ENCODE measurements at places on chromosomes 4 and X. TPM values are rescaled to one million over a fixed set of nuclear protein-coding genes. Genes with fewer than 3 reads are reported as not detected.
A peak's percentile ranks its signal among the peaks of the same experiment; 100 is the strongest.

Gene STBD1
- total RNA-seq: 3.6 TPM

DNA sequence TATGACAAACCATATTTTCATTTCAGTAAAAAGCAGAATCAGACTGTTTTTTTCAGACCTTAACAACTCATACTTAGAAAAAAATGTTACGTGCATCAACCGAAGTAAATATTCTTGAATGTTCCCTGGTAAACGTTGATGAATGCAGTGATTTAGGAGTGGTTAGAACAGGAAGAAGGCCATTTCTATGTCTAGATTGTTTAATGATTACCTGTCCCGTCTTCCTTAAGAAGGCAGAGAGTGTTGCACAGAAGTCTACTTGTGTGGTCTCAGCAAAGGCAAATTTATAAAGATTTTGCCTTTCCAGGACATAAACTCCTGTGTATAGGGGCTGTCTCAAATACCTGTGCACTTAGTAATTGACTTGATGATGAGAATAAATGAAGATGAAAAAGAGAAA lies 134.5 kb downstream of the MGST2 start:
- DNase-seq: no peak

DNA sequence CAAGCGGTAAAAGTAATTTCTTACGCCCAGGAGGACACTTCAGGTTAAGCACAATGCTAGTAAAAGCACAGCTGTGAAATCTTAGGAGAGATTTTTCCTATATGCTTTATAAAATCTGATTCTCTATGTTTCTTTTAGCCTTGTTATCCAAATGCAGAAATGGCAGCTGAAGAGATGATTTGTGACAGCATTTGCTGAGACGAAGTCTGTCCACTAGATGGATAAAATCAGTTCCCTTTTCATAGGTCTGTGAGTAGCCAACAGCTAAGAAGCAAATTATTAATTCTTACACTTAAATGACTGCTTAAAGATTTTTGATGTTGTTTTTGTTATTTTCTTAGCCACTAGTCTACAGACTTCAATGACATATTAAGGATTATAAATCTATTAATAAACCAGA lies 5.3 kb downstream of the GPM6A start:
- DNase-seq: no peak

- no peak for DNase-seq
Observed at GRCh38 chrX:119853444-119853843, 681 bp upstream of the UPF3B start.

DNA sequence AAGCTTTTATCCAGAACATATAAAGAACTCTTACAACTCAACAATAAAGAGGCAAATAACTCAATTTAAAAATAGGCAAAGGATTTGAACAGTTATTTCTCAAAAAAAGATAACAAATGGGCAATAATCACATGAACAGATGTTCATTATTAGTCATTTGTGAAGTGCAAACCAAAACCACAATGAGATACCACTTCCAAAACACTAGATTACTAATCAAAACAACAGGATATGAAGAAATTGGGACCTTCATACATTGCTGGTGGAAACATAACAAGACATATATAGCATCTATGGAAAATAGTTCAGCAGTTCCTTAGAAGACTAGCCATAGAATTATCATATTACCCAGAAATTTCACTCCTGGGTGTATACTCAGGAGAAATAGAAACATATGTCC lies 224.6 kb downstream of the FBXO8 start:
- DNase-seq: peak; percentile 47

DNA sequence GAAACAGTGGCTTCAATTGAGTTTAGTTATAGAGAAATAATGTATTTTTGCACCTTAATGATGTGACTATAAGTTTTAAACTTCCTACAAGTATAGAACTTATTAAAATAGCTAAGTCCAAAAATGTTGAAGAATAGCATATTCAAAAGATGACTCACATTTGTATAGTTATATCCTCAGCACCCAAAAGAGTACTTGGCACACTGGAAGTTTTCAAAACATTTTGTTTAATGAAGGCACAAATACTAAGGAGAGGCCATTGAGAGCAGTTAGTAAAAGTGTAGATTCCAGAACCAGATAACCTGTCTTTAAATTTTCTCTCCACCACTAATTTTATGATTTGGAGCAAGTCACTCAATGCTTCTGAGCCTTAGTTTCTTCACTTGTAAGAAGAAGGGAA lies 226.9 kb upstream of the MID1 start:
- peak; percentile 42 for DNase-seq

Gene CSAG3
- not detected for total RNA-seq

DNA sequence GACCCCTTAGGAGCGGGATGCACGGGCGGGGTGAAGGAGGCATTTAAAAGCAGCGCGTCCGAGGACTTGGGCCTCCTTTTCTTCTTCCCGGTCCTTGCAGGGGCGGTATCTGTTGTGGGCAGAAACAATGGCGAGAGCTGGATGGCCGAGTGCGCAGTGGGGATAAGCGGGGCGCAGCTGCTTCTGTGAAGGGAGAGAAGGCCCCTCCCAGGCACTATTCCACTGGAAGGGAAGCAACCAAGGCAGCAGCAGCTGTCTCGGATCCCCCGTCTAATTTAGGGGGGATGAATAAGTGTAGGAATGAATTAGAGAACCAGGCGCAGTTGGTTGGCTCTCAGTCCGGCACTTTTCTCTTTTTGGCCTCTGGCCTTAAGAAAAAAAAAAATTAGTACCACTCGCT lies 995 bp downstream of the SMARCA5 start:
- peak; percentile 57 for DNase-seq

DNA sequence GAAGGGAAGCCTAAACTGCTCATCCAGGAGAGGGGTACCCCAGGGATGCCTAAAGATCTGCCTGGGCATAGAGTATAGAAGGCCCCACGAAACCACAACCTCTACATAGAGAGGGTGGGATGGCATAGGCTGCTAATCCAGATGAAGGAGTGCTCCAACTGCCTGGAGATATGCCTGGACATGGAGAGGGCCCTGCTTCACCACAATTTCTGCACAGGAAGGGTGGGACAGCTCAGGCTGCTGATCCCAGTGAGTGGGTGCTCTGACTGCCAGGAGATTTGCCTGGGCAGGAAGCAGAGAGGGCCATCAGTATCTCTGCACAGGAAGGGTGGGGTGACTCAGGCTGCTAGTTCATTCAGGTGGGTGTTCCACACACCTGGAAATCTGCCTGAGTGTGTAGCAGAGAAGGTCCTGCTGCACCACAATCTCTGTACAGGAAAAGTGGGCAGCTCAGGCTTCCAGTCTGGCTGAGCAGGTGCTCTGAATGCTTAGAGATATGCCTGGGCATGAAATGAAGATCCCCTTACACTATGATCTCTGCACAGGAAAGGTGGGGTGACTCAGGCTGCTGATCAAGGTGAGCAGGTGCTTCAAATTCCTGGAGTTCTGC lies 61.1 kb downstream of the ZNF518B start:
- DNase-seq: no peak

DNA sequence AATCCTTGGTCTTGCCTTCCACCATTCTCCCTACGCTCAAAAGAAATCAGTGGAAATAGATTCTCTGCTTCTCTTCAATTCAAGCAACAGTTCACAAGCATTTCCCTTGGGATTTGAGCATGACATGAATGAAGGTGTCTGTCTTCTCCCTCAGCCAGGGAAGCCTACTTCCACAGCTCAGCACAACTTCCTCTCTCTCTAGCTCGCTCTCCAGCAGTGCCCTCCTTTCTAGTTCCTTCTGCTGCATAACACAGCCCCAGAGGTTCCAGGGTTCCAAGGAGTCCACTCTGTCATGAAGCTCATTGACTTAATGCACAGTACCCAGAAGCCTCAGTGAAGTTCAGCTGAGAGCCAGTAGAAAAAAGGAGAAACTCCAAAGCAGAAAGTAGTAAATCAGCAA lies 81.3 kb downstream of the PLS3 start:
- no peak for DNase-seq

Gene USO1
- total RNA-seq: 124 TPM

GRCh38 chr4:24671849-24672248 lies 87.5 kb upstream of the DHX15 start:
- no peak for DNase-seq

Gene TMEM271
- not detected for total RNA-seq

DNA sequence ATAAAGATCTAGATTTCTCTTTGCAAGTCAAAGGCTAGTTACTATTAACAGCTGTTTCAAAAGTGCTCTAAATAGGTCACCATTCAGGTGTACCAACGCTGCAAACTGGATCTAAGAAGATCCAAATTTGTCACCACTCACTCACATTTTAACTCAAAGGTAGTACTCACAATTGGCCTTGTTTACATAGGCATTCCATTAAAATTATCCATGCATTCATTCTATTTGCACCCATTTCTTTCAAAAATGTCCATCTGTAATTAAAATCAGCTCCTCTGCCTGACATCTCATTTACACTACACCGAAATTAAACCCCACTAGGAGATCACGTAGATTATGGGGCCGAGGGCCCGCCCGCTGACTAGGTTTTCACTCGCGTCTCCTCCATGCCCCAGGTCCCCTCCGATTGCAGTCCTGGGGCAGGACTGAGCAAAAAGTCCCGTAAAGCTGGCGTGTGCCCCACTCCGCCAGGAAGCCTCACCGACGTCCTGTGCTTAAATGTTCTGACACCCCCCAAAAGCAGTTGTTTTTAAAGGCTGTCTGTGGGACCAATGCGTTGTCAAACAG lies 1.3 kb upstream of the ING2 start:
- DNase-seq: no peak

Gene MTNR1A
- not detected for total RNA-seq

Gene EMCN
- total RNA-seq: 0.90 TPM

DNA sequence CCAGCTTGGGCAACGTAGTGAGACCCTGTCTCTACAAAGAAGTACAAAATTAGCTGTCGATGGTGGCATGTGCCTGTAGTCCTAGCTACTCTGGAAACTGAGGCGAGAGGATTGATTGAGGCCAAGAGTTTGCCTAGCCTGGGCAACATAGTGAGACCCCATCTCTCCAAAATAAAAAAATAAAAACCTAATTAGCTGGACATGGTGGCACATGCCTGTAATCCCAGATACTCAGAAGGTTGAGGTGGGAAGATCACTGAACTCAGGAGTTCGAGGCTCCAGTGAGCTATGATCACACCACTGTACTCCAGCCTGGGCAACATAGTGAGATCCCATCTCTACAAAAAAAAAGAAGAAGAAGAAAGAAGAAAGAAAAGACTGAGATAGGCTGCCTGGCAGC lies 17.4 kb downstream of the PLAC1 start:
- no peak for DNase-seq

DNA sequence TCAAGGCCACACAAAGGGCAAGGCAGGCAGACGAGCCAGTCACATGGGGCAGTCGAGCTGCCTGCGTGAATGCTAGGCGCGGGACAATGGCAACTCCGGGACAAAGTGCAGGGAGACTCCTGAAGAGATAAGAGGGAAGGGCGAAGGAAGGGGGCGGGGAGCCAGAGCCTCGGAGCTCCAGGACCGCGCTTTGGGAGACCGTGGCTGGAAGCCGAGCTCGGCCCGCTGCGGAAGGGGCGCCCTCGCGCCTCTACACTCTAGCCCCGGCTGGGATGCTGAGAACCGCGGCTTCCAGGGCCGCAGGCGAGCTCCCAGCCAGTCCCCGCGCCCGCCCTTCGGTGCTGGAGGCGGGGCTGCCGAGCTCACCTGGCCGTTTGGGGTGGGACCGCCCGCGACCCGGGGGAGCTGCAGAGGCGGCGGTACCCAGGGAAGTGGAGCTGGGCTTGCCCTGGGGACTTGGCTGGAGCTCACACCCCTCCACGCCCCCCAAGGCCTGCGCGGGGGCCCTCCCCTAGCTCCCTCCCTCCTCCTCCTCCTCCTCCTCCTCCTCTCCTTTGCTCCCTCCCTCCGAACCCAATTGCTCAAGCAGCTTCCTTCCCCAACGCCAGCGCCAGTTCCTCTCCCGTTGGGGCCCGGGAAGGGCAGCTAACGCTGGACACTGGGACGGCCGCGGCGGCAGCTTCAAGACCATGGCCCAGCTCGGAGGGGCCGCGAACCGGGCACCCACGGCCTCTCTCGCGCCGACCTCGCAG lies at the start of gene SOWAHD:
Gene SOWAHD, plus strand, starts transcription at position 610 of the 752 bp plus-strand sequence. Its CDS starts 80 bp downstream, at position 690.
- no peak for DNase-seq

DNA sequence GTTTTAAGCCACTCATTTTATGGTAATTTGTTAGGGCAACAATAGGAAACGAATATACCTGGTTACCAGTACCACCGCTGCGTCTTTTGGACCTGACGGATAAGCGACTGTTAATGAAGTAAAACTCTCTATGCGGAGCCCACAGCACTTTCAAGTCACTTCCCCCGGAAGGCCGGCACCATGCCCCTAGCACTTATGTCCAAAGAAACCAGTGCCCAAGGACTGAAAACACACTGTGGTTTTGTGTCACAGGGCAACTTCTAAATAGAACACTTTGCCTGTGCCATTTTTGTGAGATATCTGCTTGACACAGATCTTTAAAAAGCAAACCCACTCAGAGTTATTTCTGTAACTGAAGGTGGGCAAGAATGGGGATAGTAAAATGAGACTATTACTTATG lies 22.7 kb downstream of the SH3KBP1 start:
- no peak for DNase-seq

DNA sequence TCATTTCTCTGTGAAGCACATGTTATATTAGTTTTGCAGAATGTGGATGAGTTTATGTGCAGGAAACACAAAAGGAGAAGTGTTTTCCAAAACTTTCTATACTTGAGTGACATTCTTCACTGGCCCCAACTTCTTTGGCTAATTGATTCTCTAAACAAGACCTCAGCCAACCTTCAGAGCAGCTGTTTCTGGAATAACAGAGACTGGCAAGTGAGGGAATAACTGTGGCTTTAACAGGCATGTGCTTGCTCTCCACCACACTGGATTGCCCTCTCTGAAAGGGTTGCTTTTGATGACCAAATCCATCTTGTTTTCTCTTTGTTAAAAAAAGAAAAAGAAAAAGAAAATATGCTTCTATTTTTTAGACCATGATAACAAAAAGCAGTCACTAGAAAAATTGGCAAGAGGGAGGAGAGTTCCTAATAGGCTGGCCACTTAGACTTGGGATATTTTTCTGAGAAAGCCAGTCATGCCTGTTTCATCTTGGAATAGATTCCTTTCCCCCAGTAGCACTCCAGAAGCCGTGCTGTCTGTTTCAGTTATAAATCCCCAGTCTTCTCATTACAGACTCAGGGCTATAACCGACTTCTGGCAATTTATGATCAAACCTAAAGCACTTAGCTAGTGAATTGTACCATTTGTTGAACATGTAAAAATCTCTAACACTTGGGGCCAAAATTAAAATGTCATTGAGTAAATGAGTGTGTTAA lies 295.0 kb upstream of the NR3C2 start:
- no peak for DNase-seq

GRCh38 chr4:156495091-156495490 lies 476.5 kb downstream of the PDGFC start:
- no peak for DNase-seq

Measured in fibroblast of the aortic adventitia (primary cell).